Epithelial cell of proximal tubule (primary cell): ENCODE measurements at places on chromosomes 13 and 19.

- no peak for DNase-seq
Observed at GRCh38 chr13:105139048-105139379, 1396.4 kb downstream of the EFNB2 start.

DNA sequence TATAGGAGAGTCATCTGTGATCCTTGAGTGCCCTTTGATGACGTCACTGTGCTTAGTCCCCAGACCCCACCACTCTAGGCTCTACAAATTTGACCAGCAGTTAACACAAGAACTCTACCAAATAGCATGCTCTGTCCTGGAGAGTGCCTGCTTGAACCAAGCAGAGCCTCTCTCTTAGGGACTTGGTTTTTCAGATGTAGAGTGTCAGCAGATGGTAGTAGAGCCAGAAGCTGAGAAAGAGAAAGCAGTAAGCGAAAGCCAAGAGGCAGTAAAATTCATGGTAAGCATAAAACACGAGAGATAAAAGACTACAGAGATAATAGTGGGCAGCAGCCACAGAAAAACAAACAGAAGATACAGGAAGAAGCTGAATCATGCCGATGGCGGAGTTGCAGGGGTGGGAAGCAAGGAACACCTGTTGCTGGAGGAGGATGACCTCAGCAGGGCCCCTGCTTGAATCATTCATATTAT, 193.3 kb downstream of the SLC7A1 start:
- no peak for DNase-seq

- no peak for DNase-seq
Observed at GRCh38 chr19:35860818-35861639, 4.3 kb downstream of the KIRREL2 start.

GRCh38 chr19:33197591-33198000, 3.5 kb downstream of the LRP3 start:
- no peak for DNase-seq

- DNase-seq = no peak
Observed at GRCh38 chr13:108760541-108760940, 131.1 kb downstream of the MYO16 start.

GRCh38 chr13:28258417-28258816, 120.1 kb downstream of the PAN3 start:
- no peak for DNase-seq

DNA sequence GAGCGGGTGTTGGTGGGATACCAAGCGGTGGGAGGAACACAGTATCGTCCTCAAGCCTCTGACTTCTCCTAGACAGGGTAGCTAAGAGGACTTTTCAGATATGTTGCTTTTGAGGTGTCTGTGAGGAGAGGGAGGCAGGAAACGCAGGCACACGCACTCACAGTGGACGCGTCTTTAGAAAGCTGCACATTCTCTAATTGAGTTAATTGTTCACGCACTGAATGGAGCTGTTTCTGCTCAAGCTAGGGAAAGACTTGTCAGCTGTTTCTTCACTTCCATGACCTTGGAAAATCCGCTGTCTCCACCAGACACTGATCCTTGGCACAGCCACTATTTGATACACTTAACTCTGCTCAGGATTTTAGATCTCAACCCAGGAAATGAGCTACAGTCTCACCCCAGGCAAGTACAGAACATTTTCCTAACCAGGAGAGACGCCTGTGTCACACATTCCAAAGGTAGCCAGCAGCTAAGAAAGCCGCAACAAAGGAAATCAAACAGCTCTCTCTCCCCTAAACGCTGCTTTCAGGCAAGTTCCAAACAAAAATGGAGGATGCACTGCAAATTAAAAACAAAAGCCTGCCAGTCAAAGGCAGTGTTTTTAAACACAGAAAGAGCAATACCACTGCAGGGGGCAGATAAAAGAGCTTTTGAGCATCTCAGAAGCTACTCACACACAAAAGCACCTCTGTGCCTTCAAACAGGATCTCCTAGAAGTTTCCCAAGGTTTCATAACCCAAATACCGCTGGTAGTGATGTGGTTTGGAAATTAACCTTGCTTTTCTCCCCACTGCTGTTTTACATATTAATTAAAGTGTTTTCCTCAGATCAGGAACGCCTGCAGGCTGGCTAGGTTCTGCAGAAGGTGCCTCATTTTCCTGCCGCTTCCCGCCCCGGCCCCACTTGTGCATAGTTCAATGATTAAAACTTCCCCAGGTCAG, 57.3 kb downstream of the IRS2 start:
- DNase-seq = peak; percentile 37

- DNase-seq = no peak
Observed at GRCh38 chr13:67107979-67108378, 122.2 kb downstream of the PCDH9 start.

GRCh38 chr19:425056-425455, 16.1 kb upstream of the C2CD4C start:
- no peak for DNase-seq

DNA sequence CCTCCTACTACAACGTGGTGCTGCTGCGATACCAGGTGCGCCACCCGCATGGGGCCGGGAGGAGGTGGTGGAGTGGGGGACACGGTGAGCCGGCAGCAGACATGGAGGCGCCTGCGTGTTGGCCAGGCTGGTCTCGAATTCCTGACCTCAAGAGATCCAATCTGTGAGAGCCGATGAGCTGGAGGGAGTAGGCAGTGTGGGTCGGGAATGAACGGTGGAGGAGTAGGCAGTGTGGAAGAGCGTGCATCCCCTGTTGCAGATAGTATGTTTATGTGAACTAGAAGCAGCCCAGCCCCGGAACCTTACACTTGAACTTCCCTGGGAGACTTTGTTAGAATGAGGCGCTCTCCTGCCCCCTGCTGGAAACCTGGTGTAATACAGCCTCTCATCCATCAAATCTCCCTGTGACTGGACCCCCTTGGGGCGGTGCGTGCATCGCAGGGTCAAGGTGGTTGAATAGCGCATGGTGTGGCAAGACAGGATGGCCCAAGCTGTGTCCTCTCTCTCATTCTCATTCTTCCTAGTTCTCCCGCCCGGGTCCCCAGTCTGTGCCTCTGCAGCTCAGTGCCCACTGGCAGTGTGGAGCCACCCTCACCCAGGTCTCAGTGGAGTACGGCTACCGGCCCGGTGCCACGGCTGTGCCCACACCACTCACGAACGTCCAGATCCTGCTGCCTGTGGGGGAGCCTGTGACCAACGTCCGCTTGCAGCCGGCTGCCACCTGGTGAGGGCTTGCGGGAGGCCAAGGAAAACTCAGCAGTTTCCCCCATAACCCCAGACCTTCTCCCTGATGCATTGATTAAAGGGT, 10.5 kb upstream of the B3GNT3 start:
- DNase-seq = no peak

DNA sequence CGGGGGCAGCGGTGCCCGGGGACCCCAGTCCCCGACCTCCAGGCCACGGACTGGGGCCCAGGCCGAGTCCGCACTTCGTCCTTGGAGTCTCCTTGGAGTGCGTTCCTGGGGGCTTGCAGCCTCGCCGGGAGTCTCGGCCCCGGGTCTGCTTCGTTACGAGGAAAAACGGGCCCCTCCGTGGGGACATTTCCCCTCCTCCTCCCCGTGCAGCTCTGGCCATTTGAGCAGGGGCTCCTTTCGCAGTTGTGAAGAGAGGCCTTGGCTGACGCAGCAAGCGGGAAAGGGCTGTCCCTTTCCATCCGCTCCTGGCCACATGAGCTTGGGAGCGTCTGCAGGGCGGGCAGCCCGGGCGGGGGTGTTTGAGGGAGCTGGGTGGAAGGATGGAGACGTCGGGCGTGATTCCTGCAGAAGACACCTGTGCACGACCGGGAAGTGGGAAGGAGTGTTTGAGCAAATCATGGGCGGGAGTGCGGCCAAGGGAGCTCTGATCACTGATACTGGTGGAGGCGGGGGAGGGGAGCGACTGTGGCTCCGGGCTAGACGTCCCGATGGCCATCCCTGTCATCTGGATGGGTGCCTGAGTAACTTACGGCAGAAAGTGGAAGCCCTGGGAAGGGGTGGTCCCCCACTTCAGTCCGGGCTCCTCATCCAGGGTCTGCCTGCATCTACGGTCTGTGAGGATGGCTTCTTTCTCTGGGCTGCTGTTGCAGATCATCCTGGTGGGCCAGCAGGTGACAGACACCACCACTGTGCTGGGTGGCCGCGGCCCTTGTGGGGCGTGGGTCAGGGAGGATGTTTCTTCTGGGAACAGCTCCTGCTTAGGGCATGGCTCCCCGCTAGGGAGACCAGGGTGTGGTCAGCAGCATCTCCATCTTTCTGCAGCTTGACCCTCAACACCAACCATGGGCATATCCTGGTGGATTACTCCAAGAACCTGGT, 736 bp downstream of the GPI start:
- DNase-seq = no peak

- peak; percentile 78 for DNase-seq
Observed at GRCh38 chr13:45280751-45281634, 60.0 kb downstream of the TPT1 start.

- DNase-seq = no peak
Observed at GRCh38 chr13:50200569-50200968, 185.3 kb downstream of the KCNRG start.

- DNase-seq = no peak
Observed at GRCh38 chr19:2208975-2209374, 27.2 kb downstream of the PLEKHJ1 start.

- DNase-seq = peak; percentile 12
Observed at GRCh38 chr13:86601351-86601750, 802.1 kb upstream of the SLITRK6 start.

DNA sequence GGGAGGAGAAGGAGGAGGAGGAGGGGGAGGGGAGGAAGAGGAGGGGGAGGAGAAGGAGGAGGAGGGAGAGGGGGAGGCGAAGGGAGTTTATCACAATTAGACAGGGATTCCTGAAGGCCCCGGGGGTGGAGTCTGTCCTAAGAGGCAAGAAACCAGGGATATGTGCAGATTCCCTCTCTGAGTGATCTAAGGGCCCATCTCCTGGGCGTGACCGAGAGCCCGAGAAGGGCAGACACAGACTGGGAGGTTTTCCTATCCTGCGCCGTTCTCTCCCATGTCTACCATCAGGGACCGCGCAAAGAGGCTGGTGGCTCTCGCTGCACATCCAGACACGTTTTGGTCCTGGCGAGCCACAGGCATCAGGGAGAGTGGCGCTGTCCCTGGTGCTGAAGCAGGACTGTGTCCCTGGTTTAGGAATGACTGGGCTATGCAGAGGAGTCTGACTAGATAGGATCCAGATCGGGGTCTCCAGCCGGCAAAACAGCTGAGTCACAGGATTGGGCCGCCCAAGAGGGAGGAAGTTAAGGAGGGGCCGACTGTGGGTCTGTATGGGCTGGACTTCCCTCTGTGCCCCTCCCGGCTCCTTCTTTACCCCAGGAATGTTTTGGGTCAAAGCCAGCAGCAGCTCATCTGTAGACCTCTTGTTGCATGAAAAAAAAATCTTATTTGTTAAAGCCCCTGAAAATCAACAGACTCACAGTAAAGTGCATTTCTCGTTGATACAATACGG, 17.9 kb upstream of the ZNF175 start:
- DNase-seq = no peak

DNA sequence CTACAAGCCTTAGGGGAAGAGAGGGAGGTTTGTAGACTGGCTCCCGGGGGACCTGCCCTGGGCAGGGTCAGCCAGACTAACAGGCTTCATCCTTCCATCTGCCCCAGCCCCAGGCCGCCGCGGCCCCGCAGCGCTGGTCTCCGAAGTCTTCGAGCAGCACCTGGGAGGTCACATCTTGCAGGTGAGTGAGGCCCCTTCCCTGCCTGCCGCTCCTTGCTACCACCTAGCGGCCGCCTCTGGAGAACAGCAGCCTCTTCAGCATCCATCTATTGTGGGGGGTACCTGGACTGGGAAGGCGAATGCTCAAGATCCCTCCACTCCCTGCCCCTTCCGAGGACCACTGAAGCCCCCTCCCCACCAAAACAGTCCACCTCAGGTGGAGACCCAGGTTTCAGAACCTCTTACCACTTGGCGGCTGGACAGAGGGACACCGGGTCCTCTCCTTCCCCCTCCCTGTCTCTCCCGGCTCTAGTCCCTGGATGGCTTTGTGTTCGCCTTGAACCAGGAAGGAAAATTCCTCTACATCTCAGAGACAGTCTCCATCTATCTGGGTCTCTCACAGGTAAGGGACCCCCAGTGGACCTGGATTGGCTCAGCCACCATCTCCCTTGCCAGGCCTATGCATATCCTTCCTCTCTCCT, 12.7 kb downstream of the NPAS1 start:
- DNase-seq = no peak

DNA sequence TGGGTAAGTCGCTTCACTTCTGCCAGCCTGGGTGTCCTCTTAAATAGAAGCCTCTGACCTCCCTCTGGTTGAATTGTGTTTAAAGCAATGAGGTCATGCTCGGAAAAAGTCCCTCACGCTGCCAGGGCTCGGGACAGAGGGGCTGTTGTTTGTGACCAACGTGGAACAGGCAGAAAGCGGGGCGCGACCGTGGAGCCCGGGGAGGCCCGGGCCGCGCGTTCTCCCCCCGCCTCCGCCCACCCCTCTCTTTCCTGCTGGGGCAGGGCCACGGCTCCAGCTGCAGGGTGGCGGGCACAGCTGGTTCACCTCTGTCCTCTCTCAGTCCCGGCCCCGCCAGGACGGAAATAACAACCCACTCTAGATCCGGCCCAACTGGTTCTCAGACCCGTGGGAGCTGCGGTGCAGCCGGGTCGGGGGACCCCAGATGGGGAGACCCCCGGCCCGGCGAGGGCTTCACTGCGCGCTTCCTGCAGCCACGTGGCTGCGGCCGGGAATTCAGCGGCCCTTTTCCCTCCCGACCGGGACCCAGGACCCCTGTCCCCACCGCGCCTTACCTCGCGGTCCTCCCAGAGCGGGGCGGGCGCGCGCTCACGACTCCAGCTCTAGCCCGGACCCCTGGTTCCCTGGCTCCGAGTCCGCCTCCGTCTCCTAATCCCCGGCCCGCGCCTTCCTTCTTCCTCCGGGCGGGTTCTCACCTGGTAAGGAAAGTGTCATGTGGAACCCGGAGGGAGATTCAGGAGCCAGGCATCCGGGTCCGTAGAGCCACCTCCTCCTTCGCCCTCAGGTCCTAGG, 1.9 kb downstream of the CDC42EP5 start:
- DNase-seq = no peak

DNA sequence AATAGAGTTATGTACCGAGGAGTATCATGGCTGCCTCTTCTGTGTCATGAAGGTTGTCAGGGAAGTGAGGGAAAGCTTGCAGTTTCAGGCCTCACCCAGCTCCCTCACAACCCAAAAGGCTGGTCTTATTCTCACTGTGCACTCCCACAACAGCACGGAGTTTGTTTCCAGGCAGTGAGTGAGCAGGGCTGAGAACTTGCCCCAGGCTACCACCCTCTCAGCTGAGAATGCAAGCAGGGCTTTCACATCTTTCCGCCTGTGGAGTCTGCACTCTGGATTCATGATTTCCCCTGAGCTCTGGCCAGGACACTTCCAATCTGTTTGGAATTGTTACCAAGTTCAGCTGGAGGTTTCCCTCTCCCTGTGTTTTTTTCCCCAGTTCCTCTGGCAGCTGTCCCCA, 2284.7 kb upstream of the PCDH20 start:
- no peak for DNase-seq

GRCh38 chr19:14375055-14375581, 6.1 kb upstream of the ADGRE5 start:
- DNase-seq = no peak

DNA sequence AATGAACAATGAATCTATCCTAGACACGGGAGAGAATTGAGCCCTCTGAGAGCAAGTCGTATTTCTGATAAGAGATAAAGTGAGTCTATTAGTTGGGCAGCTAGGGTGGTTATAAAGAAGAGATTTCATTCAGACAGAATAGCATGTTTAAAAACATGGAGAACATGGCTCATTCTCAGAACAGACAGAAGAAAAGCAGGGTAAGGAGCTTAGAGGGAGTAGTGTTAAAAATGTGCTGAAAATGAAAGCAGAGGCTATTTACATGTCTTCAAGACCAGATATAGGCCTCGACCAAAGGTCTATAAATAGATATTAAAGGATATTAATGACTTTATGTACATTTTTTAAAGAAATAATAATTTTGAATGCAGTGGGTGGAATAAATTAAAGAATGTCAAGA, 149.5 kb downstream of the SLITRK1 start:
- no peak for DNase-seq
